Stimulated activated CD4-positive, alpha-beta T cell treated with anti-CD3 and anti-CD28 coated beads, Interleukin-1b, Interleukin-23, amount 100 ng/mL, for 48 hours (primary cell): ENCODE measurements at places on chromosomes 1 and 21.

GRCh38 chr21:45464309-45464708 is 59.3 kb downstream of the COL18A1 start:
- no peak for DNase-seq

DNA sequence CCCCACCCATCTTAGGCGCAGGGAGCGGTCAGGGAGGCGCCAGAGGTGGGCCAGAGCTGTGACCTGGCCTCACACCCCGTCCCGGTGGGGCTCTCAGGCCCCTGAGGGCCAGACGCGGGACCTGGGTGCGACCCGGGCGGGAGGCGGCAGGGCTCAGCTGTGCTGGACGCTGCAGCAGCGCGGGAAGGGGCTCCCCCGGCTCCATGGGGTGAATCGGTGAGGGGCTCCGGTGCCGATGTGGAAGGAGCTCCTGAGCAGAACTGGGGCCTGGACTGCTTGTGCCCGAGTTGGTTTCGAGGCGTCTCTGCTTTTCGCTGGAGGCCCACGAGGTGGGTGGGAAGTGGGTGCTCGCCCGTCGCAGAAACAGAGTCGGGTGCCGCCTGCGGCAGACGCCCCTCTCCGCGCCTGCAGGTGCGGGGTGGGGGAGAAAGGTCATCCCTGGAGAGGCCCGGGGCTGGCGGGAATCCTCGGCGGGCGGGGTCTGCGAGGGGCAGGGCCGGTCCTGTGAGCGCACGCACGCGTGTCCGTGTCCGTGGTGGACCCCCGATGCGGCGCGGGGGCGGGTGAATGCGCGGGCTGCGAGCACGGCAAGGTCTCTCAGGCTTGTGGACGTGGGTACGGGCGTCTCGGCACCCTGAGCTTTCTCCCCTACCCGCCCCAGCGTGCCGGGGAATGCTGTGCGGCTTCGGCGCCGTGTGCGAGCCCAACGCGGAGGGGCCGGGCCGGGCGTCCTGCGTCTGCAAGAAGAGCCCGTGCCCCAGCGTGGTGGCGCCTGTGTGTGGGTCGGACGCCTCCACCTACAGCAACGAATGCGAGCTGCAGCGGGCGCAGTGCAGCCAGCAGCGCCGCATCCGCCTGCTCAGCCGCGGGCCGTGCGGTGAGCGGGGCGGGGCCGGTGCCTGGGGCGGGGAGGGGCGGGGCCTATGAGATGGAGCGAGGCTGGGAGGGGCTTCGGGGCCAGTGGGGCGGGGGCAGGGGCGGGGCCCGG is 20.4 kb downstream of the AGRN start:
- DNase-seq = peak; percentile 77

DNA sequence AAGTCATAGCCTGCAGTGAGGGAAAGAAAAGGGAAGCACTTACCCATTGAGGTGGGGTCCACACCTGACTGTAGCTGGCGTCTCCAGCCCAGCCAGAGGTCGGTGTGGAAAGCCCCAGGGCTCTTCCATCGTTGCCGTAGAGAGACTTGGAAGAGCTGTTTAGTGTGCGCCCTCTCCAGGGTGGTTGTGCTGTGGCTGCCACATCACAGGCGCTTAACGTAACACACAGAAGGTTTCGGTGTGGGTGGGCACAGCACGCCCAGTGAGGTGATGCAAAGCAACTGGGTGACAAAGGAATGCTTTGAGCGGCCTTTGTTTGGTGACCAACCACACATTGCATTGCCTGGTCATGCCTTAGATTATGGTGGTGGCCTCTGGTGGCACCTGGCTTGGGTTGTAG is 36.8 kb upstream of the KIF1B start:
- no peak for DNase-seq

DNA sequence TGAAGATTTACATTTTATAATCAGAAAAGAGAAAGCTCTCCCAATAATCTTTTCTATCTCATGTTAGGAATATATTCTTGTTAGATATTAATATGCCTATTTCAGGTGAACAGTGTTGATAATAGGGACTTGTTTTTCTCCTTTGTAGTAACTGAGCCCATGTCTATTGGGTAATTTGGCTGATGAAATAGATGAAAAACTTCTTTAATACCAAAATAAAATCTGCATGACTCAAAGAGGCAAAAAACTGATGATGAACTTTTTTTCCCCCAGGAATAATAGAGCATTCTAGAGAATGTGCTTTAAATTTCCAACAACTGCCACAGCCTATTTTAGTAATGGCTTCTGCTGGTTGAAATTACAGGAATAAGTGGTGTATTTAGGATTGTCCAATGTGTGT is 178.9 kb upstream of the GREM2 start:
- no peak for DNase-seq
